ENCODE measurements at places on chromosomes 1 and 21.
A peak's percentile ranks its signal among the peaks of the same experiment; 100 is the strongest.

DNA sequence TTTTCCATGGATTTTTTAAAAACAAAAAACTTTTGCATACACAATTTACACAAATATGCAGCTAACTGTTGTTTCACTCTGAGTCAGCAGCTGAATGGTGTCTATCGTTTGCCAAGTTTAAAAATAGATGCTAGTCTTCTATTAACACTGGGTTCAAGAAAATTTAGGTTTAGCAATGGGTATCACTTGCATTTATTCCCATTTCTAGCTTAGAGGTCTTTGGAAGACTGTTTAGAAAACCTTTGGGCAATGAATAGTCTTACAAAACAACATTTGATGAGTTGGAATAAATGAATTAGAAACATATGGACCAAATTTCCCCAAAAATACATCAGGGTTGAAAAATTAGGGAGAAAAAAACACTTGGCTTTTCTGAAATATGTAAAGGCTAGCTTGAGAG, 165.8 kb downstream of the LYPLAL1 start:
- DNase-seq: no peak

- DNase-seq: no peak
These were observed 124.9 kb upstream of the TNFSF4 start for GRCh38 chr1:173332026-173332425.

DNA sequence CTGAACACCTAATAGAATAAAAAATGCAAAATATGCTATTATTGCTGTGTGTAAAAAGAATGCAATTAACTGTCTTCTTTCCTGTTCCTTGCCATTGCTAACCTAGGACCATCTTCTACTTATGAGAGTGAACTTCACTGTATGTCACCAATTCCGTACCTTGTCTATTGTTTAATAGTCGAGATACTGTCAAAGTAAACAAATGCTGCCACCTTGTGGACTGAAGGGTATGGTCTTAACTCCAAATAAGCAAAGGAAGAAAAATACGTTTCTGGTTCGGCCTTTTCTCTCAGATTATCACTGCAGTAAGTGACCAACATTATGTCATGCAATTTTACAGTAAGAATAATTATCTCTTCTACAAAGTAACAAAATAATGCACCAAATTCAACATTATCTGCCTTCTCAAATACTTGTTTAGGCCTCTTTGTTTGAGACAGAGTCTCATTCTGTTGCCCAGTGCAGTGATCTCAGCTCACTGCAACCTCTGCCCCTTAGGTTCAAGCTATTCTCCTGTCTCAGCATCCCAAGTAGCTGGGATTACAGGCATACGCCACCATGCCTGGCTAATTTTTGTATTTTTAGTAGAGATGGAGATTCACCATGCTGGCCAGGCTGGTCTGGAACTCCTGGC, 133.4 kb downstream of the COP1 start:
- peak; percentile 47 for DNase-seq

- DNase-seq: no peak
These were observed 9.5 kb downstream of the ZSWIM5 start for GRCh38 chr1:45196863-45197262.

DNA sequence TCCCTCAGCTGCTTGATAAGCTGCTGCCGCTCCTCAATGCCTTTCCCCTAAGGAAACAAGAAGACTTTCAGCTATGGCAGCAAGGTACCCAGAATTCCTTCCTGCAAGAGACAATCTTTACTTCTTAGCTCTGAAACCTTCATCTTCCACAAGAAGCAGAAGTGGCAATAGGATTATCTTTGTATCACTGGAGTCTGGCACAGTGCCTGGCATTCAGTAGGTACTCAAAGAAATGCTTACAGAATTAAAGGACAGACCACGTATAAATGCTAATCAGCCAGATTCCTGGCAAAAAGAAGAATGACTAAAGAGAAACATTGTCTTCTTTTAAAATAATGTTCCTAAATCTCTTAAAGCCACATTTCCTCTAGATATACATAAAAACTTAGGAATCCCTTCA, 43.7 kb downstream of the SLC27A3 start:
- no peak for DNase-seq

DNA sequence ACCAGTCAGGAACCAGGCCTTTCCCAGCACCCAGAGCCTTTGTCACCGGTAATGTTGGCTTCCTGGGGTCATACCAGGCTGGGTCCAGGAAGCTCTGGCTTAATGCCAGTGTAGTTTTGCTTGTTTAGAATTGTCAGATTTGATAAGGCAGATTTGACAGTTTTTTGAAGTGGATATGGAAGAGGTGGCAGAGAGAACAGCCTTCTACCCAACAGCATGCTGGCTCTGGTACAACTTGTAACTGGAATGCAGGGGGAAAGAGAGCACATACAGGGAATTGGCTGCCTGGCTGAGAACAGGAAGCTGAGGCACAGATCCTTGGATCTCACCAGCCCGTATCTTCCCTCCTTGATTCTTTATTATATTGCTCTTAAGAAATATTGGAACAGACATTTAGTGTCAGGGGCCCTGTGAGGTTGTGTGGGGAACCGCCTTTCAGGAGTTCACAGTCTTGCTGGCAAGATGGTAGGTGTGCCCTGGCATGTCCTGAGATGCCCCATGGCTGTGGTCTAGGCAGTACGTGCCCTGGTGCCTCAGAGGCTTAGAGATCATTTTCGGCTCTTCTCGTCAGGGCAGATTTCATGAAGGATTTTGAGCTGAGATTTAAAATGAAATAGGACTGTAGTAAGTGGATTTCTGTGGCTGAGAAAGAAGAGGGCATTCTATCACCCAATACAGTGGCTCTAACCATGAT, 227.0 kb downstream of the PBX1 start:
- DNase-seq: no peak

DNA sequence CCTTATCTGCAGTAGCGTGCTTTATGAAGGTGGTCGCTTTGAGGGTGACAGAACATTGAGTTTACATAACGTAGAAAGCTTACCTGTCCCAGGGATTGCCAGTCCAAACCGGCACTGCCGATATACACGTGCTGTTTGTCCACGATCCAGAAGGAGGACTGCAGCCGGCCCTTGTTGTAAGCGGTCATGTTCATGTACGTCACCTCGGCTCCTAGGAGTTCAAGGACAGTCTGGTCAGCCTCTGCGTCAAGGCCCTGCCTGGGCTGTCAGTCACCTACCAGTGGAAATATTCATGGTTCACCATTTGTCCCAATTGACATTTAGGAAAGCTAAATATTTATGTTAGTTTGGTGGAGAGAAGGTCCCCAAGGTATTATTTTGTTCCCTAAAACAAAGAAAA, 221.0 kb upstream of the MAP1LC3C start:
- DNase-seq: no peak

- DNase-seq: no peak
These were observed 80.4 kb upstream of the EFHD2 start for GRCh38 chr1:15329104-15329820.

GRCh38 chr1:165248969-165249571, 107.4 kb downstream of the LMX1A start:
- no peak for DNase-seq

- DNase-seq: no peak
These were observed 15.6 kb upstream of the KCNJ15 start for GRCh38 chr21:38241029-38241740.

- DNase-seq: no peak
These were observed 89.7 kb upstream of the ERRFI1 start for GRCh38 chr1:8115769-8116167.

GRCh38 chr1:169696273-169697100, 14.9 kb downstream of the SELL start:
- DNase-seq: no peak

- DNase-seq: no peak
These were observed 34.4 kb downstream of the WNT4 start for GRCh38 chr1:22108339-22109105.

GRCh38 chr1:152747831-152748230, 10.0 kb upstream of the KPRP start:
- DNase-seq: no peak

DNA sequence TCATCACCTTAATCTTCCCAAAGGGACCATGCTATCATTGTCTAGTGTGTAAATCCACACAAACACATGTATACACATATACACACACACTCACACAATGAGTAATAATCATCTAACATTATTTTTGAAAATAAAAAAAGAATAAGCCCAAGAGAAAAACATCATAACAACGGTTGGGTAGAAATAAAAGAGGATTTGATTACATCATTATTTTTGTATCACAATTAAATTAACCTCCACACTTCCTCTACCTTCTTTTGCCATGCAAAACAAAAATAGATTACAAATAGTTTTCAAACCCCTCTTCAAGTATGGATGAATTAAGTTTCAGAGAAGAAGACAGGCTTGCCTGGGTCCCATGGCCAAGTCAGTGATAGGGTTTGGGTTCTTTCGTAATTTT, 238.1 kb downstream of the VAV3 start:
- no peak for DNase-seq

- DNase-seq: no peak
These were observed 141.6 kb upstream of the KLHDC7A start for GRCh38 chr1:18339161-18339560.

GRCh38 chr1:89425056-89425455, 61.2 kb downstream of the GBP6 start:
- DNase-seq: no peak

GRCh38 chr1:45304311-45305081, 22.2 kb upstream of the HPDL start:
- DNase-seq: no peak

DNA sequence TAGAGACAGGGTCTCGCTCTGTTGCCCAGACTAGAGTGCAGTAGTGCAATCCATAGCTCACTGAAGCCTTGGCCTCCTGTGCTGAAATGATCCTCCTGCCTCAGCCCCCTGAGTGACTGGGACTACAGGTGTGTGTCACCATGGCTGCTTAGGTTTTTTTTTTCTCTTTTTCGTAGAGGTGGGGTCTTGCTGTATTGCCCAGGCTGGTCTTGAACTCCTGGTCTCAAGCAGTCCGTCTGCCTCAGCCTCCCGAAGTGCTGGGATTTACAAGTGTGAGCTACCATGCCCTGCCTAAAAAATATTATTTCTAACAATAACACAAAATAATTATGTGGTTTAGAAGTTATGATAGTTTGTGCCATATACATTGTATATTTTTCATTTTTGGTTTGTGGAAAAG, 9.9 kb downstream of the CAMTA1 start:
- DNase-seq: no peak

All from iPS DF 6.9 (cell line).